HepG2 (cell line): ENCODE measurements at places on chromosomes 5 and 9.

GRCh38 chr5:64814073-64814472, 45.3 kb downstream of the CWC27 start:
- DNase-seq: no peak

DNA sequence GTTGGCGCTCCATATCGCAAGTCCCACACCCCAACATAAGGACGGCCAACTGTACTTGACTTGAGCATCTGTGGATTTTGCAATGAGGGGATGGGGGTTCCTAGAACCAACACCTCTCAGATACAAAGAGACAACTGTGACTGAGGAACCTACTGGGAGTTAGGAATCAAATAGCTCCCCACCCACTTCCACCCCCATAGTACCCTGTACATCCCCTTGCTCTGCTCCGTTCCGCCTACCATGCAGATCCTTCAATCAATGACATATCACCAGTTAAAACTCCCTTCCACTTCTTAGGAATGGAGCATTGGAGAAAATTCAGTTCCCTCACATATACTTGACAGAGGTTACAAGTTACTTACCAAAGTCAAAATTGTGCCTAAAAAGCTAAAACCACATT, 140.9 kb downstream of the MLLT3 start:
- DNase-seq: no peak

- no peak for DNase-seq
Measured at GRCh38 chr5:82466986-82467561, 188.9 kb upstream of the RPS23 start.

- DNase-seq: no peak
Measured at GRCh38 chr5:91061946-91062562, 321.1 kb downstream of the ARRDC3 start.

DNA sequence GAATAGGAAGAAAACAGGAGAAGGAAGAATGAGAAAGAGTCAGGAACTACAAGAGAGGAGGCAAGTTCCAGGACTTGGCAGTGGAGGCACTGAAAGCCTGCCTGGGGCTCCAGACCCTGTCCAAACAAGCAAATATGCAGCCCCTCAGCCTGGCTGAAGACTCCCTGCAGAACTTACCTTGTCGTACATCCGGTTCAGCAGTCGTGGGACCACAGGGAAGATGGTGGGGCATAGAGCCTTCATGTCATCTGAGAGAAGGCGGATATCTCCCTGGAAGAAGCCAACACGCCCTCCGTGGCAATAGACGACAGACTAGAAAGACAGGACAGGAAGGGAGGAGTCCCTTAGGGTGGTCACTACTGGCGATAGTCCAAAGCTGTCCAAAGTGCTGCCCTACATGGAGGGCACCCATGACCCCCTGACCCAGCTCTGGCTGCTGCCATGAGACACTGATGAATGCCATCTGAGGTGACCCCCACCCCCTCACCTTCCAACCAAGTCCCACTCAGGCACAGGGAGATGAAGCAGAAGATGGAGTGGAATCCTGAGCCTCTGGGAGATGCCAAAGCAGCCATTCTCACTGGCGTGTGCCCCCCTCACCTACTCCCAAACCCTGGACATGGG, 27.7 kb upstream of the MEIKIN start:
- no peak for DNase-seq

- no peak for DNase-seq
Measured at GRCh38 chr9:90801241-90801972, at the start of gene SYK. Gene SYK (plus strand): TSS chr9:90801819. CDS start chr9:90843899, 42,080 bp downstream.

DNA sequence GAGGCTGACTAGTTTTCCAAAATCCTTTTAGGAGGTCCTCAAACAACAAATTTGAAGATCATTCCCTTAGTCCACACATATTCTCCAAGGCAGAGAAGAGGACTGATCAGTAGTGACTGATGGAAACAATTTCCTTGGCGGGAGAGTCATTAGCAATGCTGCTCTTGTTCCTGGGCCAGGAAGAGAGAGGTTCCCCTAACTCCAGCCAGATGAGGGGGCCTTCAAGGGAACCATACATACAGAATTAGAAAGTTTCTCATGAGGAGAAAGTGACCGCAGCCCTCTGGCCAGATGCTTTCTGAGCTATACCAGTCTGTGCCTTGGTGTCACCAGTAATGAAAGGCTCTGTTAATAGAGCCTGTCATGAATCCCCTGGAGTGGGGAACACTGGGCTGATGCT, 539.4 kb downstream of the BNC2 start:
- DNase-seq: no peak

- no peak for DNase-seq
Measured at GRCh38 chr9:77983320-77983662, 48.3 kb downstream of the GNAQ start.

DNA sequence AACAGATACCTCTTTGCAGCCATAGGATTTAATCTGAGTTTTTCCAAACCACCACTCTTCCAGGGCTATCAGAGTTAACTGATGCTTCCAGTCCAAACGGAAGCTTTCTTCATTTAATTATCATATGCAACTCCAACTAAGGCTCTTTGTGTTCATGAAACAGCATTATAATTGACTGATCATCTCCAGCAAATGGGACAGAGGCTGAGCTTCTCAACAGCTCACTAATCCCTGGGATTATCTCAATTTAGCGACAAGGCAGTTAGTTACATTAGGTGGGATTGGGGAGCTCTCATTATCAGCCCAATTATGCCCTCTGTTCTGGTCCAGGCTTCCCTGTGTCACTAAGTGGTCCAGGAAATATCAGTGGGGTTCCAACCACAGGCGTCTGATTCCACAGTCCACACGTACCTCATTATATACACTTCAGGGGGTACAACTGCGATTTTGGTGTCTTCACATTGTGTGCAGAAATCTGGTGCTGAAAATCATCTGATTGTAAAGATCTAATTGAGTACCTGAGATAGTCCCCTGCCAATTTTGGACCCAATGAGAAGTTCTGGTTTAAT, 313.5 kb upstream of the PANK3 start:
- DNase-seq: no peak

GRCh38 chr9:121778252-121779225, 127.1 kb downstream of the DAB2IP start:
- DNase-seq: no peak

- no peak for DNase-seq
Measured at GRCh38 chr9:87499424-87500017, 1.9 kb downstream of the DAPK1 start.
